BJ (cell line): ENCODE measurements at places on chromosomes 5 and 9.

DNA sequence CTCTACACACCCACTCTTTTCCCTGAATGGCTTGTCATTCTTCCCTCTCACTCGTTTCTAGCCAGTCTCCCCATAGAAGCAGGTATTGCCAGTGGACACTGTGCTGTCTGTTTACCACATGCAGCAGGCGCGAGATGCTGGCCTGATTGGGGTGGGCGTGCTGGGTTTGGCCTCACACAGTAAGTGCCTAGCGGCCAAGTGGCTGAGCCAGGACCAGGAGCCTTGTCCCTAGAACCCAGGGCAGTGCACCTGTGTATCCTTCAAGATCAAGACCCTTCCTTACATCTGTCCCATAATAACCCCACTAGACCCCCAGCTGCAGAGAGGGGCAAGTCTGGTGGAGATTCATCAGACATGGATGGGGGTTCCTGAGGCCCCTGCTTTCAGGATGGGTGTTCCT is 112.8 kb upstream of the IRX4 start:
- DNase-seq: no peak

DNA sequence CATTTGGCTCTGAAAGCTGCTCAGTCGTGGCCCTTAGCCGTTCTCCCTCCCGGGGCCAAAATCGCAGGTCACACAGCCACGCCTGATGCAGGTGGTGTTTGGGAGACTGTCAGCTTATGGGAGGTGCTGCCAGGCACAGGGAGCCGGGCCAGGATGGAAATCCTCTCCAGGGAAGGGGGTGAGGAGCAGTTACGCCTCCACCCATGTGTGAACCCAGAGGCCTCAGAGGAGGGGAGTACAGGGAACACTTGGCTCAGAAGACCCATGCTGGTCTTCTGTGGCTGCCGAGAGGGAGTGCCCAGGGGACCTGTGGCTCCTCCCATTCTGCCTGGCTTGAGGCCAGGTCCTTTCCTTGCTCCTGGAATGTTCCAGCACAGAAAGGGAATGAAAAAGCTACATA is 3.6 kb upstream of the OLFM1 start:
- no peak for DNase-seq

DNA sequence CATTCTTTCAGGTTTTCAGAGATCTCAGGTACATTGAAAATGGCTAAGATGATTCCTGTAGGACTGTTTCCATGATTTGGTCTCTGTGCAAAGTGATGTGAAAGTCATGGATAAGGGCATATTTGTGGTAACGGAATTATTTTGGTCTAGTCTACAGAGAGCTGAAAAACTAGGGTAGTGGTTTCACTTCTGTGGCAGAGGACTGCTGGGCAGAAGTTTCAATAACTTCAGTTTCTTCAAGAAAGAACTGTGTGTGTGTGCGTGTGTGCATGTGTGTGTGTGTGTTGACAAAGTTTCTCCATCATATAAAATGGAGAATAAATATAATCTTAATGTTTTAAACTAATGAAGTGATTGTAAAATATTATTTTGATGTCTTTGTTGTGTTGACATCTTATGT is 4.3 kb downstream of the CNOT8 start:
- DNase-seq: no peak

DNA sequence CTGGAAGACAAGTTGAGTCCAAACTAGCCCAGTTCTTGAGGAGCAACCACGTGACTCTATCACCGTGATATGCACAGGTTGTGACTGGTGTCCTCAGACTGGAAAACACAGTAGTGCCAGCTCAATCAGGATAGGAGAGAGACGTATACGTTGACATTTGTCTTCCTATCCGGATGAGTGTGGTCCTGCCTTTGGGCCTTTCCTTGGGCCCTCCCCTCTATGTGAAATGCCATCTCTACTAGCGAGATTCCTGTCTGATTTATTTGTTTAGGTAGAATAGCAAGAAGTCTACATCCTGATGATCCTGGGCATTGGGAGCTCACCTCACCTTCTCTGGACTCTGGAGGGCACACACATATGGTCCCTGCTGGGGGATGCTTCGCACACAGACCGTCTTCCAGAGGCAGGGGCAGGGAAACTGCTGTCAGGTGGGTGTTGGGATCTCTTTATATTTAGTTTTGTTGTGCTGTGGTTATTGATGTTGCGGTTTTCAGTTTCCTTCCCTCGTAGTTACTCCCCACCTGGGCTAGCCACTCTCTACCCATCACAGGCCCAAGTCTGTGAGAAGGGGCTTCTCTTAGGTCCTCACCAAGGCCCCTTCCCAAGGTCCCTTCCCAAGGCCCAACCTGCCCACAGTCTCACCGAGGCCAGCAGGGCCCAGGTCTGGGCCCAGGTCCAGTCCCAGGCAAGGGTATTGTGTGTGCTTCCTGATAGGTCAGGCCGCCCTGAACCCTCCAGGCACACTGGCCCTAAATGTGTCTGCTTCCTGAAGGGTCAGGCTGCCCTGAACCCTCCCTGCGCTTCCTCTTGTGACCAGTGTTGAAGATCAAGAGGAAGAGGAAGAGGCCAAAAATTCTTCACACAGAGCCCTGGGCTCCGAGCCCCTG is 19.0 kb upstream of the SPINK4 start:
- no peak for DNase-seq
